ENCODE measurements at places on chromosomes 3 and 15. TPM values are rescaled to one million over a fixed set of nuclear protein-coding genes. Genes with fewer than 3 reads are reported as not detected.

DNA sequence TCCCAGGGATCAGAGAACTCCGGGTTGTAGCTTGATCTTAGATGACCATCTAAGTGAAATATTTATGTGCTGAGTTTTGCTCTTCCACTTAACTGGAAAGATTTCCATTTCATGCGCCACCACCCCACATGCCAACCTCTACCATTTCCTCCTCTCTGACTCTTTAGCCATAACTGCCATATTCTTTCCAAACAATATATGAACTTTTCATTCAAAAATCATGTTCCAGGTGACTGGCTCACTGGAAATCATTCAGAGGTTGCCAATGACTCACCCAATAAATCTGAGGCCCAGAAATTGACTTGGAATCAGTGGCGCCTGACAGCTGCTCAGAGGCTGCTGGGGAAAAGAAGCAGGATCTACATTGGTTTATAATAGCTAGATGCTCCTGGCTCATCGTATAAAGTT, 31.6 kb upstream of the FAM174B start:
- DNase-seq, result no peak

- peak; percentile 71 for DNase-seq
Measured at GRCh38 chr15:72199721-72200212, 2.2 kb upstream of the GRAMD2A start.

DNA sequence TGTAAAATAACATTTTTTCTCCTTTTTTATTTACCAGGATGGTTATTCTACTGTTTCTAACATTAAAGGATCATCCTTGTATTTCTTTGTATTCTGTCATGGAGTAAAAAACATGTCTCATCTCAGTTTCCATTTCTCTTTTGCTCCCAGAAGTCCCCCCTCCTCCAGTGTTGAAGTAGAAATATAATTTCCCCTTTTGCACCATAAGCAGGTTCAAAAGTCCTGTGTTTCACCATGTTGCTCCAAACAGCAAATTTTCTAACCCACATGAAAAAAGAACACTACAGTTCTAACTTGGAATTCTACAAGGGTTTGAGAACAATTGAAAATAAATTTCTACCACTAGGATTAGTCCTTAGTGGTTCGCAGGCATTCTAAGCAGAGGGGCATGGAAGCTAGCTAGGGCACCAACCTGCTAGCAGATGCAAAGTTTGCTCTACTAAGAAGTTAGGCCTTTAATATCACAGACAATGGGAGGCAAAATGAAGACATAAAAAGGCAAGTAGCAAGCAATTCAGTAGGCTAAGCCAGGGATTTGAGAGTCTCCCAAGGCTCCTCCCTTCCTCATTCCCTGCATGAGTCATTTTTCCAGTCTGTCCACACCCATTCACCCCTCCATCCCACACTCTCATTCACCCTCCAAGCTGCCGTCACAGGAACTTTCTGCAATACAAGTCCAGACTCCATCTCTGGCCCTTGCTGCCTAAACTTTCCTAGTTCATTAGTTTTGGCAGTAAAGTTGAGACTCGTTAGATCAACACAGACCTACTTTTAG, 2.3 kb upstream of the MBNL1 start:
- peak; percentile 66 for DNase-seq

Gene PLOD2
- 10.7 TPM for polyA plus RNA-seq

Gene TMCO5A
- polyA plus RNA-seq, result not detected

DNA sequence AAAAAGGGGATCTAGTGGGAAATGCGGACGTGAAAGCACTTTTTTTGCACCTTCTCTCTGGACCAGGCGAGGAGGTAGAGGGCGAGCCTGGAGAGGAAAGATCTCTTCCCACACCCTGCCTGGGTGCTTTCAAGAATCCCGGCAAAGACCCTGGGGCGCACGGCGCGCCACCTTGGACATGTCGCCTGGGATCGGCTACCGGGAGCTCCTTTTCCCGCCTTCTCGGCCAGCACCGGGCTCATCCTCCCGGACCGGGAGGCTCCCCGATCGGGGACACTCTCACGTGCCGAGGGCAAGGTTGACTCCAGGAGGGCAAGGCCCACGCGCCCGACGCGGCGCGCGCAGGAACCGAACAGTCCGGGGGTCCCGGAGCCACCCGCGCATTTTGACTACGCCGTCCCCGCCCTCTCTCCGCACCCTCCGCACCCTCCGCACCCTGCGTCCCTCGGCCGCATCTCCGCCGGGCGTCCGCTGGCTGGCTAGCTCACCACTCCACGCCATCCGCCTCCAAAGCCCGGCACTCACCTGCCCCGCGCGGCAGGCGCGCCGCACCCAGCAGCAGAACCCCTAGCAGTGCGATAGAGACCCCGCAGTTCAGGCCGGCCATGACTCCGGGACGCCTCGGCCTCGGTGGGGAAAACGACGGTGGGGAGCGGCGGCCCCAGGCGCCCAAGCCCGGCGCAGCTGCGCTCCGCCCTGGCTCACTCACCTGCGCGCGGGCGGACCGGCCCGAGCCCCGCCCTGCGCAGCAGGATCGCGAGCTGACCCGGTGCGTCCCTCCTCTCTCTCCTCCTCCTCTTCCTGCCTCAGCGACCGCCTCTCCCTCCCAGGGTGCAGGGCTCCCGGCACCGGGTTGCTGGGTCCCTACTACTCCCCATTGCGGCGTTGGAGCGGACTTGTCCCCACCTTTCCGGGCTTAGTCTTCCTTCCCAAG, at the start of gene CDCP1:
CDCP1 (minus strand) TSS at position 698 of the 934 bp plus-strand sequence; CDS start at position 607, 91 bp downstream.
- DNase-seq, result no peak

GRCh38 chr3:120688121-120688520, 6.1 kb upstream of the HGD start:
- no peak for DNase-seq

Gene ISLR2
- 4.2 TPM for polyA plus RNA-seq

Gene GOLGA6A
- 0.08 TPM for polyA plus RNA-seq

Gene LIPC
- polyA plus RNA-seq, result 1.0 TPM

- DNase-seq, result no peak
Measured at GRCh38 chr3:99242271-99242670, 340.8 kb upstream of the DCBLD2 start.

GRCh38 chr15:28004143-28005003, 94.7 kb downstream of the OCA2 start:
- DNase-seq, result no peak

GRCh38 chr15:94279736-94280135, 48.4 kb downstream of the MCTP2 start:
- DNase-seq, result no peak

Gene RTP3
- polyA plus RNA-seq, result 0.25 TPM

Gene CNTN3
- polyA plus RNA-seq, result 7.2 TPM

DNA sequence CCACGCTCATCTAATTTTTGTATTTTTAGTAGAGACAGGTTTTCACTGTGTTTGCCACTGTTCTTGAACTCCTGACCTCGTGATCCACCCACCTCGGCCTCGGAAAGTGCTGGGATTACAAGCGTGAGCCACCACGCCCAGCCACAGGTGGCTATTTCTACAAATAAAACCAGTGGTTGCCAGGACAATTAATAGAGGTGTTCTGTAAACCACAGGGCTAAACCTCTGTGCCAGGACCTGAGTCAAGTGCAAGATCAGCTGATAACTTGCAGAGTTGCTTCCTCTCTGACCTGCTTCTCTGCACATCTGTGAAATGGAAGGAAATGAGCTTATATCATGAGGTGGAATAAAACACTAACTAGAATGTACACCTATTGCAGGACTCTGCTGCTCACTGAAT, 72.8 kb downstream of the CD200R1L start:
- DNase-seq, result no peak

DNA sequence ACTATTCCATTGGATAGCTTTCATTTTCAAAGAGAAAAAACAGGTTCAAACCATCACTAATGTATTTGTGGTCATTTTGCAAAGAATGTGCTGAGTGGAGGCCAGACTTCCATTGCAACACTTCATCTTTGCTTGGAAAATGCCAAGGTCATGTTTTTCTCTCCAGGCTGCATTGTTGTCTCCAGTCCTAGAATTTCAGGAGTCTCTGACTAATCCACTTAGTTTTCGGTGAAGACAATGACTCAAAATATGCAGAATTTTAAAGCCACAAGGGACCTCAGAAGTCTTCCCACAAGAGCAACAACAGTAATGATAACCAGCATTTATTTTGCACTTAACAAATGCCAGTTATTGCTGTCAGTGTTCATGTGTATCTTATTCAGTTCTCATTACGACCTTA, 277.0 kb downstream of the RYR3 start:
- DNase-seq, result no peak

DNA sequence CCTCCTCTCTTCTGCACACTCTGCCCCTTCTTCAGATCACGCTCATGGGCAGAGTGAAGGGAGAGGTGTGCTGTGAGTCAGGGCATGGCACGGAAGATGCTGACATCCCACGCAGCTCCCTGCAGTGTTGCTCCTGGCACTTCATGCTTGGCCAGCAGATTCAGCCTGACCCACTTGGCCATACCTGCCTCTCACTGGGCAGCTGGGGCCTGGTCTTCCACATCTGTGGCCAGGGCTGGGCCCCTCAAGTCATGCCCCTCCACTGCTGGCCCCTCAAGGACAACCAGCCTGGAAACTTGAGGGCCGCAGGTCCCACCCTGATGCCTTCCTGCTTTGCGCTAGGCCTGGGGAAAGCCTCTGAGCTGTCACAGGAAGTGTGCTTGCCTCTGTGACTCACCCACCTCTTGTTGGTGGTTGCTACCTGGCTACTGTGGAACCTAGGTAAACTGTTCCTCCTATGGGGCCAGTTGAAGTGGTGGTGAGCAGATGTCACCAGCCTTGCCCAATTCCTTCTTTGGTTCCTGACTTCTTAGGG, 48.7 kb downstream of the BSN start:
- DNase-seq, result no peak

DNA sequence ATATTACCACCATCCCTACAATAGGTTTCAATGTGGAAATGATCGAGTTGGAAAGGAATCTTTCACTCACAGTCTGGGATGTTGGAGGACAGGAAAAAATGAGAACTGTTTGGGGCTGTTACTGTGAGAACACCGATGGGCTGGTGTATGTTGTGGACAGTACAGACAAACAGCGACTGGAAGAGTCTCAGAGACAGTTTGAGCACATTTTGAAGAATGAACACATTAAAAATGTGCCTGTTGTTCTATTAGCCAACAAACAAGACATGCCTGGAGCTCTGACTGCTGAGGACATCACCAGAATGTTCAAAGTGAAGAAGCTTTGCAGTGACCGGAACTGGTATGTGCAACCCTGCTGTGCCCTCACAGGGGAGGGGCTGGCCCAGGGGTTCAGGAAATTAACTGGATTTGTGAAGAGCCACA, 510 bp downstream of the ARL14 start:
- no peak for DNase-seq

DNA sequence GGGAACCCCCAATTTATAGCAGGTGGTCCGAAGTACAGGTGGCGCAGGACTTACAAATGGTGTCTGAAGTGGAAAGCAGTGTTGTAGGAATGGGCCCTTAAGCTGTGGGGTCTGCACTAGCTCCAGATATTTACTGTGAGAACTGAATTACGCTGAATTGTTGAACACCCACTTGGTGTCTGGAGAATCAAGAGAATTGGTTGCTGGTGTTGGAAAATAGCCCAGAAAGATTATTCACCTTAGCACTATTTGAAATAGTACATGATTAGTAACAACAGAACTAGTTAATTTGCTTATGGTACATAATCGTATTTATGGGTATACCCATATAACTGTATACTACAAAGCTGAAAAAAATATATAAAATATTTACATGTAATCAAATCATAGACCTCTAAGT, 64.8 kb downstream of the ADAM10 start:
- DNase-seq, result no peak

Measured in hindlimb muscle (tissue), 1 donor.